ENCODE measurements at places on chromosomes 6 and 20.
A peak's percentile ranks its signal among the peaks of the same experiment; 100 is the strongest.

- DNase-seq, result no peak
Observed at GRCh38 chr6:160768101-160768500, 66.1 kb downstream of the PLG start.

DNA sequence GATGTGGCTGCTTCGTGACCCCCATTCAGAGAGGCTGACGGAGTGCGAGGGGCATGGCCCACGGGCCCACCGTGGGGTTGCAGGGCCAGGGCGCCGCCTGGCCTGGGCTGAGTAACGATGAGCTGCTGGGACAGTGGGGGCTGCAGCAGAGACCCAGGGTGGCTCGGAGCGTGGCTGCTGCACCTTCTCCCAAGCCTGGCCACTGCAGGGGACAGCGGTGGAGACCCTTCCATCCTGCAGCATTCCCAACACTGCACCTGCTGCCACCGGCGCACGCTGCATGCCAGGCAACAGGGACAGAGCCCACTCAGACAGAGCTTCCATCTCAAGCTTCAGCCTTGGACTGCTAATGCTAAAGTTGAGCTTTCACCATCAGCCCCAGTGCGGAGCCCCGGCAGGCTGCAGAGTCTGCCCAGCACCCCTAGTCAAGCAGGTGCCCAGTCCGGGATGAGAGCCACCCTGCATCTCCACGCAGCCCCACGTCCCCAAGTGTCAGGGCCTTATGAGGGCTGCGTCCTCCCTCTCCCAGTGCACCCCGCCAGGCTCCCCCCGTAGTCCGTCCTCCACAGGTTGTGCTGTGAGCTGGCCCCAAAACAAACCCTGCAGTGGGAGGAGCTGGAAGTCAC, 89.4 kb upstream of the AFDN start:
- no peak for DNase-seq

DNA sequence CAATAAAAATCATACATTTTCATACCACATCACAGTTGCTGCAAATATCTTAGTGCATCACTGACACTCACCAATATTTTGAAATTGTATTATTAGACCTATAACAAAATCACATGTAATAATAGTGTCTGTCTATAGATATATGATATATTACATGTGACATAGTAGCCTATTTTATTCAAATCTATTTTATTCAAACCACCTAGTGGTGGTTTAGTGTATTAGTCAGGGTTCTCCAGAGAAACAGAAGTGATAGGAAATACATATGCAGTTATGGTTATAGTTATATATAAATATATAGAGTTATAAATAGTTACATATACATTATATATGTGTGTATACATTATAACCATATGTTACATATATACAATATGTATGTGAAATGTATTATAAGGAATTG, 366.5 kb upstream of the ARID1B start:
- DNase-seq, result no peak

- DNase-seq, result peak; percentile 80
Observed at GRCh38 chr6:35489995-35490791, 6.7 kb downstream of the TEAD3 start.

DNA sequence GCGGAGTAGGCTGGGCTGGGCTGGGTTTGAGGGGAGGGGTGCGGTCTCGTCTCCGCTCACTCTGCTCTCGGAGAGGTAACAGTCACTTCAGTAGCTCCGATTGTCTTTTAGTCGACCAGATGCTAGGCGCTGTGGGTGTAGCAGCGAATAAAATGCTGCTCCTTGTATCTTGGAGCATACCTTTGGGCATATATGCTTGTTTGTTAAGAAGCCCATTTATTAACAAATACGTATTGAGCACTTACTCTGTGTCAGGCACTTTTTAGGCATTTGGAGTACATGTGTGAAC, 545 bp downstream of the ACTR5 start:
- DNase-seq, result no peak

DNA sequence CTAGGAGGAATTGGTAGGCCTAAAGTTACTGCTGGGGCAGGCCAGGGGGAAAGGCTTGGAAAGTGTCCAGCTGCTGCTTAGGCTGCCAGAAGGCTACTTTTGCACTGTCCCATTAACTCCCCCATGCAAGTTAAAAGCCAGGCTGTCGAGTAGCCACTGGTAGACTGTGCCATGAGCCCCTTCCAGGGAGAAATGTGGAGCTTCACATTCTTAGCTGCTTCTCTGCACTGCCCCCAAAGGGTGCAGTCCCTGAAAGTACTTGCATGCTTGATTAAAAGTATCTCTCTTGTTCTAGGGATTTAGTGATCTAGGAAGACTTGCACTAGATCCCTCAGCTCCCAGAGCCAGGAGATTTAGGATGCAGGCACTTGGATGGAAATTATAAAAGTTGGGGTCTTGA, 57.3 kb downstream of the CDC5L start:
- DNase-seq, result no peak

DNA sequence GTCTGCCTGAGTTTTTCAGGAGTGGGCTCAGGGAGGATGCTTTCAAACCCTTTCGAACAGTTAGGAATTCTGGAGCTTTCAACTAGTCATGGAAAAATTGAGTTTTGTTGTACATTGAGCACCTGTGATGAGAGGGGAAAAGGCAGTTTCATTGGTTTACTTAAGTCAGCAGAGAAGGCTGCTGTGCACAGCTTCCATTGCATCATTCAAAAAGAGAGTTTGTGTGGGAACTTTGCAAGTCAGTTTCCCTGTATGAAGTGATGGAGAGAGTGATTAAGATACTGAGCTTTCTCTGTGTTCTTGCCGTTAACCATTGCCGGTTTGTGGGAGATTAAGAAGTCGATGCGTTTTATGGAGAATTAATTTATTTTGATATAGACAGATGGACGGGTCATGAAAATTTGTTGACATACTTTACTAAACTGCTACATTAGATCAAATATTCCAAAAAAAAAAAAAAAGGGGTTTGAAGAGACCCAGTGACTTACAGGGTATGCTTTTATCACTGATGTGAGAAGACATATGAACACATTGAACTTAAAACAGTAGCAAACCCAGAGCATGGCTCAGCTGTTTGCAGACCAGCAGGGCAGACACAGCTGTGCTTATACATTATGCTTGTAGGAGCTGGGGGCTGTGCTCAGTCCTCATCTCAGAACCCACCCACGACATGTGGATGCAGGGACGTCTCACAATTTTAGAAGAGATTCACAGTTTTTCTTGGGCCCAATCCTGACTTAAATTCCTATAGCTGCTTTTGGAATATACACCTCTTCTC, 234.1 kb downstream of the SOX4 start:
- DNase-seq, result no peak

DNA sequence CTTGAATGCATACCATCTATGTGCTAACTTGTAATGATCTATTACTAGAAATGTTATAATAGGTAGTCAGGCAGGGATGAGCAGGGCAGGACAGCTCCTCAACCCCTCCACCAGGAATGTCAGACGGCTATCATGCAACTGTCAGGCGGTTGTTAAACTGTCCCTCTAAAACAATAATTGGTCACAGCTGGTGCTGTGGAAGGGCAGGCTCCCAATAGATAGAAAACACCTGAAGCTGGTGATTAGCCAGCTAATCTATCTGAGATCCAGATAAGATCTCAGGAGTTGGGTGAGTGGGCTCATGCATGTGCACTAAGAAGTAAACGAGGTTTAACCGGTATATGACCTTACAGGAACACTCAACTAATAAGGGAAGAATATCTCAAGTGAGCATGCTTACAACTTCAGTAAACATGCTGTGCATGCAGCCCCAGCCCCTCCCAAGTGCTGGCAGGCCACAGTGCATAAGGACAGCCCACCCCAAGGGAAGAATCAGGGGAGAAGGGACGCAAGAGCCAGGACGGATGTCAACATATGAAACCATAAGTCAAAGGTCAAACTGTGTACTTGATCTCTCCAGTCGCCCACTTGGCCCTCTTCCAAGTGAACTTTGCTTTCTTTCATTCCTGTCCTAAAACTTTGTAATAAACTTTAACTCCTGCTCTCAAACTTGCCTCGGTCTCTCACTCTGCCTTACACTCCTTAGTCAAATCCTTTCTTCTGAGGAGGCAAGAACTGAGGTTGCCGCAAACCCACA, 566.2 kb upstream of the NRSN1 start:
- no peak for DNase-seq

GRCh38 chr20:10089871-10090587, 55.2 kb downstream of the ANKEF1 start:
- no peak for DNase-seq

GRCh38 chr6:36852481-36853147, 13.4 kb upstream of the CPNE5 start:
- peak; percentile 77 for DNase-seq

- no peak for DNase-seq
Observed at GRCh38 chr6:21404577-21404976, 189.0 kb upstream of the SOX4 start.

- DNase-seq, result no peak
Observed at GRCh38 chr6:118403036-118403435, 145.1 kb upstream of the PLN start.

GRCh38 chr20:16517946-16518783, 55.1 kb downstream of the KIF16B start:
- peak; percentile 60 for DNase-seq
